ENCODE measurements at places on chromosomes 2 and 18. TPM values are rescaled to one million over a fixed set of nuclear protein-coding genes. Genes with fewer than 3 reads are reported as not detected.

The ABCG8 gene
- not detected for polyA plus RNA-seq

The HRH4 gene
- 0.02 TPM for polyA plus RNA-seq

The NOSTRIN gene
- 54.1 TPM for polyA plus RNA-seq

The CIDEA gene
- 527 TPM for polyA plus RNA-seq

The ATP9B gene
- polyA plus RNA-seq, result 13.5 TPM

The TMEM178A gene
- 0.29 TPM for polyA plus RNA-seq

The DBI gene
- 1,132 TPM for polyA plus RNA-seq

The SLC4A5 gene
- polyA plus RNA-seq, result 0.32 TPM

The TEX44 gene
- polyA plus RNA-seq, result not detected

The C18orf54 gene
- 0.27 TPM for polyA plus RNA-seq

The PLB1 gene
- polyA plus RNA-seq, result 3.6 TPM

The SKOR2 gene
- polyA plus RNA-seq, result not detected

The CLEC4F gene
- polyA plus RNA-seq, result 0.27 TPM

The ALPI gene
- polyA plus RNA-seq, result not detected

The SERPINB10 gene
- polyA plus RNA-seq, result 0.27 TPM

The DHRS9 gene
- polyA plus RNA-seq, result 4.0 TPM

The SLC14A1 gene
- 2.2 TPM for polyA plus RNA-seq

The ANKRD30BL gene
- 0.22 TPM for polyA plus RNA-seq

The TMEM163 gene
- polyA plus RNA-seq, result 36.4 TPM

The DNAJC5G gene
- 0.07 TPM for polyA plus RNA-seq
